ENCODE measurements at places on chromosomes 6 and 20.

DNA sequence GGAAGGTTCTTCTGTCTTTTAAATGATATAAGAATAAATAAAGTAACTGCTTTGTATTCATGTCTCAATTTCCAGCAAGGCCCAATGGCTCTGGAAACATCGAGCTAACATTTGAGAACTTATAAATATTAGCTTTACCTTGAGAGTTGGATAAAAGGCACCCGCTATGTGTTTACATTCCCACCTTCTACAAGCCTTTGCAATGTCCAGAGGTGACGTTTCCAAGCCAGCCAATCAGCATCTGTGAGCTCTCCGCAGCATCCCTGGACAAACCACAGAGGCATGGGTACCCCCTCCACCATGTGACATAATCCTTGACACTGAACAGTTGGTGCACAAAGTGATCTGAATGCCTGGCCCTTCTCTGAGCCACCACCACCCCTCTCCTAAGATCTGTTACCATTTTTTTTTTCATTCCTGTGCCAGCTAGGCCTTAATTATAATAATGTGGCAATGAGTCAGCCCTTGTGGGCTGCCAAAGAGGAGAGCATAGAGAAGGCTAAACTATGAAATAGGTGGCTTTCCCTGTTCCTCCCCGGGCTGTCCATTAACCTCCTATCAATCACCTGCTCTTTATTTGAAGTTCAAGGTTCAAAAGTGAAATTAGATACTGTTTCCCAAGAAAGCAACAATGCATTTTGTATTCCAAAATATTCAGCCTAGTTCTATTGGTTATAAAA is 4.1 kb downstream of the CBLN4 start:
- no peak for DNase-seq

DNA sequence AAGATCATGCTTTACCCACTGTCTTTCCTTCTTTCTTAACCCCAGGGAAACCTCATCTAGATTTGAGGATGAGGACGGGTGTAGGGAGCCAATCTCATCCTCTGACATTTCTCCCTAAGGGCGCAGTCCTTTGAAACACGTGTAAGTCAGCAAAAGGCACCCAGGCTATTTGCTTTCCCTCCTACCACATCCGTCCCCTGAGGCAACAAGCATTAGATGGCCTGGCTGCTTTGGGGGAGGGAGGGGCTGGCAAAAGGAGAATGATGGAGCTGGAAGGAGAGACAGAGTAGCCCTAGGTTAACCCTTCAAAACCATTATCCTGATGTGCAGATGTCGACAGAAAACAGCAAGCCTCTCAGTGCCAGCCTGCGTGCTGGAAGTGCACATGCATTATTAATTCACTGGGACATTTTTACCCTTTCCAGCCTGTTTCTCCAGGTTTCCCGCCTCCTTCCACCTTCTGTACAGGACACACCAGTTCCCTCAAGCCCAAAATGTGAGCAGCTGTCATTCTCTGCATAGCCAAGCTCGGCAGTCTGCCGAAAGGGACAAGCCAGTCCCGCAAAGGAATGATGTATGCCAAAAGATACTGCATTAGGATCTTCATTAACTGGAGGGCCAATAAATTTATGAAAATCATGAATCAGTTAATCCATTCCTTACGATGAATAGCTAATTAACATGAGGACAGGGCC is 547.2 kb downstream of the CD83 start:
- DNase-seq = no peak

DNA sequence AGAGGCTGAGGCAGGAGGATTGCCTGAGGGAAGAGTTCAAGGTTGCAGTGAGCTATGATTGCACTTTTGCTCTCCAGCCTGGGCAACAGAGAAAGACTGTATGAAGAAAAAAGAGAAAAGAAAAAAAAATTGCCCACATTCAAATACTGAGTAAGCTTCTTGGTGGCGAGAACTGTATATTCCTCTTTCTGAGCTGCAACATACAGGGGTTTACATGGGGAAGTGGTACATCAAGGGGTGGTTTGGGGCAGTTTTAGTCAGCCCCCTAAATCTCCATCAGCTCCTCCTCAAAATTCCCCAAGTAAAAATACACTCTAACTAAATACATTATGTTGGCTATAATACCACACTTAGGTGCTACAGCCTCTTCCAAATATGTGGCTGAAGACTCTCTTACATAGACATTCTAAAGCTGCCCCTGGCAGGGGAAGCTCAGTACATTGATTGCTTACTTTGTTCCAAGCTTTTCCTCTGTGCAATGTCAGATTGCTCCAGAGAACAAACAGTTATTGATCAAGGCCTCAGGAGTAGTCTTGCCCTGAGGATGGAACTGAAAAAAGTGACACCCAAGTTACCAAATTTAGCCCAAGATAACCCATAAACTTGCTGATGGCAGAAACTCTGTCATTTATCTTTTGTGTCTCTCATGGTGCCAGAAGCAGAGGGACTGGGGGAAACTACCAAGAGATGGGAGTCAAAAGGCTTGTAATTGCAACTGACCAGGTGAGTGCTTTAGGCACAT is 107.4 kb upstream of the RIPOR2 start:
- DNase-seq = no peak

- no peak for DNase-seq
These were observed 80.0 kb upstream of the RPS6KA2 start for GRCh38 chr6:166707045-166707444.

GRCh38 chr6:138572885-138573284 is 73.6 kb upstream of the NHSL1 start:
- DNase-seq = no peak

DNA sequence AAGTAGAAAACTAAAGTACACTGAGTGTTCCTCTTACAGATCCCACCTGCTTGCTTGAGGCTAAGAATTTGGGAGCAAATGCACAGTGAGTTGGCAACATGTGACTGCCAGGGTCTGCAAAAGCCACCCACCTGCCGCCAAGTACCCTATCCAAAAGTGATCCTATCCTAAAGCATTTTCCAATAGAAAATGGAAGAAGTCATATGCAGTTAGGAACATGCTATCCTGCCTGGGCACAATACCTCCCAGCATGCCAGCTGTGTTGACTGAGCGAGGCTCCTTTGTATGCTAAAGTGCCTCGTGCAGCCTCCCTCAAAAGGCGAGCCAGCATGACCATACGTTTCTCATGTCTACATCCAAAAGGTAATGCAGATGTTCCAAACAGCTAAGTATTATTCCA is 52.7 kb downstream of the TRAF3IP2 start:
- no peak for DNase-seq

DNA sequence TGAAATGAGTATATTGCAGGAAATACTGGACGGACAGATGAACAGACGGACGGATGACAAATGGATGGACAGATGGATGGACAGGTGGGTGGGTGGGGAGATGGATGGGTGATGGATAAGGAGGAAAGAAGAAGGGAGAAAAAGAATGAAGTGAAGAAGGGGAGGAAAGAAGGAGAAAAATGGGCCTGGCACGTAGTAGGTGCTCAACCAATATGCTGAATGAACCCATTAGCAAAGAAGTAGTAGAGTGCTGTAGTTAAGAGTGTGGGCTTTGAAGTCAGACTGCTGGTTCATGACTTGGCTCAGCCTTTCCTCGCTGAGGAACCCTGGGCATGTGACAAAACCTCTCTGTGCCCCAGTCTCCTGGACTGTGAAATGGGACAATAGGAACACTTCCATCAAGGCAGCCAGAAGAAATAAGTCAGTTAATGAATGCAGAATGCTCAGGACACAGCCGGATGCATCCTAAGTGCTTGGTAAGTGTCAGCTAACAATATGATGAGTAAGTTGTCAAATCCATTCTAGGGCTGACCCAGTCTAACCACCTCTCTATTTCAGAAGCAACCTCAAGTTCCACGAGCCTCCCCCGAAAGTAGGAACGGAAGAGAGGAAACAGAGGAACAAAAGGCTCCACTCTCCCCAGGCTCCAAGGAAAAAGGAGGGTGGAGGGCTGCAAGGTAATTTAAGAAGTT is 37.9 kb downstream of the PREX1 start:
- DNase-seq = no peak

DNA sequence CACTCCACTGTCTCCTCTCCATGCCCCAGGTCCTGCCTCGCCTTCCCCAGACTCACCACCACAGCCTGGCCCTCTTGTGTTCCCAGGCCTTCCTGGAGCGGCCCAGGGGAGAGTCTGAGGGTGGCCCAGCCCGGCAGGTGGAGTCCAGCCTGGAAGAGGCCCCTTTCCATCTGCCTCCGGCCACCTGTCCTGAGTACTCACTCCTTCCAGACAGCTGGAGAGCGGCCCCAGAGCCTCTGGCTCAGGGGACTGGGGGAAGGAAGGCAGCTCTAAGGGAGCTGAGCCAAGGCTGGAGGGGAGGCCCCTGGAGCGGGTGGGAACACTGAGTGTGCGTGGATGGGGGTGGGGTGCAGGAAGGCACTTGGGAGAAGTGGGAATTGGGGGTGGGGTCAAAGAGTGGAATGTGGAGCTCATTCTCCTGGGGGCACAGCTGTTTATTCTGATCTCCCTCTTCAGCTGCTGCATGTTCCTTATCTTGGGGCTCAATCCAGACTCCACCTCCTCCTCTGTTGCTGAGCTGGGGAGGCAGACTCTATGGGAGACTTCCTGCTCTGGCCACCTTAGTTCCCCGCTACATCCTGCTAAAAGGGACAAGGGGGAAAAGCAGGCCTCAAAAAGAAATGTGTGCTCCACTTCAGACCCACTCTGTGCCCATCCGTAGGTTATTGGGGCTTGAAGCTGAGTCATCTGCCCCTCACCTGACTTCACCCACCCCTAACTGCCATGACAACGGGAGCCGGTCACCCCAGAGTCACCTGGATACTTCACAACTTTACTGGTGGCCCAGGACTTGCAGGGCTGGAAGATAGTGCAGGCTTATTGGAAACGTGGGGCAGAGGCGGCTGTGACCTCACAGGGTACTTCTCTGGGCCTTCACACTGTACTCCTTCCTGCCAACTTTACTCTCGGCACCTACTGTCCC is 19.5 kb upstream of the TAF8 start:
- peak; percentile 79 for DNase-seq

DNA sequence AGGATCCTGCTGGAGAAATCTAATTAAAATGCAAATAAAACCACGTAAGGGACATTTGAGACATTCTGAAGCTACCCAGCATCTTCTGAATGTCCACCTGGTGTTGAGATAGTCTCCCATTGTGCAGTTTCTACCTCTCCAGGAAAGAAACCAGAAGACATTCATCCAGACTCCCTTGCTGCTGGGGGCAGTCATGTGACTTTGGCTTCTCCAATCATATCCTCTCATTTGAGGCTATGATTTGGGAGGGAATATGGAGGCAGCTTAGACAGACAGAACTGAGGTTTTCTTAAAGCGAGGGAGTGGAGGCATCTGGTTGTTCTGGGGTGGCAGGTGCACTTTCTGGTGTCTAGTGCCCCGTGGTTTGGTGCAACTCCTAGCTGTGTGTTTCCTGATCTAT is 315.2 kb upstream of the SULF2 start:
- no peak for DNase-seq
